Lower lobe of right lung (tissue), 2 donors: ENCODE measurements at places on chromosomes 1 and 21. TPM values are rescaled to one million over a fixed set of nuclear protein-coding genes. Genes with fewer than 3 reads are reported as not detected.
A peak's percentile ranks its signal among the peaks of the same experiment; 100 is the strongest.

AQP10 gene
- 0.47 TPM for total RNA-seq

LMX1A gene
- total RNA-seq: 0.21 TPM

PADI4 gene
- total RNA-seq: 7.2 TPM

NHLH2 gene
- 0.41 TPM for total RNA-seq

RPF1 gene
- 31.1 TPM for total RNA-seq

UTS2 gene
- not detected for total RNA-seq

E2F2 gene
- total RNA-seq: 1.1 TPM

OR14K1 gene
- not detected for total RNA-seq

BTBD19 gene
- 8.7 TPM for total RNA-seq

DNA sequence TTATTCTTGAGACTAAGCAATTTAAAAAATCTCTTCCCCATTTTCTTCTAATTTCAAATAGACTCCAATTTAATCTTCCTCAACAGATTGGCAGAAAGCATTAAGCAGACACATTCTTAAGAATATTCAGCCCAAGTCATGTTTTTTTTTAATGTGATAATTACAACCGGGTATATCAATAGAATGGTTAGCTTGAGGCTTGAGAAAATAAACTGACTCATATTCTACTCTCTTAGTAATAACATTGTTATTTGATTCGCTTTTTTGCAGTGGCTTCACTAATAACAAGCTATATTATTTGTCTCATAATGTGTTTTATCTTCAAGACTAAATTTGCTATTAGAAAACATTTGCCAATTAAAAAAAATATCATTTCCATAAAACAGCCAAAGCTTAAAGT lies 488.6 kb upstream of the RGS18 start:
- H3K27ac ChIP-seq: no peak overlapping the region
- H3K4me3 ChIP-seq: no peak overlapping the region
- H3K36me3 ChIP-seq: no peaks in the 10 kb centered on the region
- H3K4me1 ChIP-seq: no peaks in the 10 kb centered on the region
- no peaks in the 10 kb centered on the region for H3K27me3 ChIP-seq
- no peak for DNase-seq

DNA sequence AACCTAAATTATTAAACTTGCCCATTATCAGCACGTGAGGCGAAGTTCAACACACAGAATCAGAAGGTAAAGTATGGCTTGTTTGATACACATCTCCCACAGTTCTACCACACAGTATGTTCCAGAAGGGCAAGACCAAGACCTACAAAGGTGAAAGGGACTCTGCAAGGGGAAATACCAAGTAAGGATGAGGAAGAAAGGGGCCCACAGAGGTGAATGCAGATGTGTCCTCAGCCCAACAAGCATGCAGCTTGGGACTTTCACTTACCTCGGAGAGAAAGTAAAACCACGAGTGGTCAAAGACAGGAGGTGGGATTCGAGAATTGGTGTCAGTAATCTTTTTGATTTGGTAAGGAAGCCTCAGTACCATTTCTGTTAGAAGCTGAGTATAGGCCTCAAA lies 85.8 kb downstream of the UBR4 start:
- H3K4me1 ChIP-seq: no peaks in the 10 kb centered on the region
- peaks cover 100% of the 10 kb centered on the region for H3K36me3 ChIP-seq
- no peak overlapping the region for H3K4me3 ChIP-seq
- H3K27me3 ChIP-seq: no peaks in the 10 kb centered on the region
- no peak for DNase-seq
- no peak overlapping the region for H3K27ac ChIP-seq

GRCh38 chr1:63935143-63935542 lies 161.3 kb downstream of the ROR1 start:
- no peaks in the 10 kb centered on the region for H3K27me3 ChIP-seq
- no peak overlapping the region for H3K4me3 ChIP-seq
- H3K27ac ChIP-seq: no peak overlapping the region

DNA sequence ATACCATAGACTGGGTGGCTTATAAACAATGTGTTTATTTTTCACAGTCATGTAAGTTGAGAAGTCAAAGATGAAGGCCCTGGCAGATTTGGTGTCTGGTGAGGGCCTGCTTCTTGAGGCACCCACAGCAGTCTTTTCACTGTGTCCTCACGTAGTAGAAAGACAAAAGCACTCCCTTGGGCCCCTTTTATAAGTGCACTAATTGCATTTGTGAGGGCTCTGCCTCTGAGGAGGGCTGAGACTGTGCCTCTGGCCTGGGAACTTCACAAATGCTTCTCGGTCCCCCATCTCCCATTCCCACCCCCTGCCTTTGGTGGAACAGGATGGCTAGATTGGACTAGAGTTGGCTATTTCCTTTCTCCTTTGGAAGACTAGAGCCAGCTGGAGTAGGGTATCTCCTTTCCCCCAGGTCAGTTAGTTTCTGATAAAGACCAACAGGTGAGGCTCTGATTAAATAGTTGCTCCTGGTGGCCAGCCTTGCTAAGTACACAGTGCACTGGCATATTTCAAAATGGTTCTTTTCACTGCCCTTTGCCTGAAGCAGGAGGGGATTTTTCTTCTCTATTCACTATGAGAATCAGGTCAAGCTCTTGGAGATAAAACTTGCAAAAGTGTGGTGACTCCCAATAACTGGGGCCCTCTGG lies 82.9 kb downstream of the PLPPR4 start:
- no peak for DNase-seq
- H3K27me3 ChIP-seq: no peaks in the 10 kb centered on the region
- no peaks in the 10 kb centered on the region for H3K4me1 ChIP-seq
- no peak overlapping the region for H3K4me3 ChIP-seq

GRCh38 chr1:238648751-238649150 lies 737.6 kb upstream of the CHRM3 start:
- no peaks in the 10 kb centered on the region for H3K27me3 ChIP-seq
- no peak overlapping the region for H3K27ac ChIP-seq
- H3K4me1 ChIP-seq: no peaks in the 10 kb centered on the region
- no peaks in the 10 kb centered on the region for H3K36me3 ChIP-seq

GRCh38 chr1:1857096-1857703 lies 33.7 kb downstream of the GNB1 start:
- peaks cover 84% of the 10 kb centered on the region for H3K4me1 ChIP-seq
- H3K4me3 ChIP-seq: no peak overlapping the region
- no peak for DNase-seq

DNA sequence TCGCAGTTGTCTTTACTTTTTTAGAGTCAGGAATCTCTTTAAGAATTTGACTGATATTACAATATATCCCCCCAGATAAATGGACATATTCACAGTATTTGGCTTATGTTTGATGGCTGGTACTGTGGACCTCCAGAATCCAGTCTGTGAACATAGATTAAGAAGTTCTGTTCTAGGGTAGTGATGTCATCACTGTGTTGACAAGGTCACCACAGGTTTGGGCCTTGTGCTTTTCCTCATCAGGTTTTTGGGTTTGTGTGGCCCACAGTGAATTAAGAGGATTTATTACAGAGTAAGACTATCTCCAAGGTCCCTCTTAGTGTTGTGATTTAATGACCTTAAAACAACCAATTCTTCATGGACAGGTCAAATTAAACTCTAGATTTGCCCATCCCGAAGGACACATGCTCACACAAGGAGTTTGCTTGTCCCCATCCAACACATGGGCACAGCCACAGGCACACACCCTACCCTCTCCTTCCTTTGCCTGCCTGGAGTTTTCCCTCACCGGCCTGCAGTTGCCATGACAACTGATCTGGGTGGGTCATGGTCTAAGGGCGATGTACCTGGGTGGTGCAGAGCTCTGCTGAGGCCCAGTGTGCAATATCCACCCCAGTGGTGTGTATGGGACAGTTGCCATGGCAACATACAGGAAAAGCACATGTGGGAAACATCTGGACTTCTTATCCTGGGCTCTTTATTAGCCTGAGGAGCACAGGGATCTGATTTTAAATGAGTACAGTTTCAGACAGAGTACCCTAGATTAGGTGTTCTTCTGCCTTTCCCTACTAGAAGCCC lies 98.6 kb downstream of the NAV1 start:
- DNase-seq: no peak
- no peak overlapping the region for H3K4me3 ChIP-seq
- H3K27ac ChIP-seq: peak overlapping the region; percentile 21
- peaks cover 43% of the 10 kb centered on the region for H3K4me1 ChIP-seq

GRCh38 chr1:229642376-229642775 lies 16.3 kb downstream of the URB2 start:
- no peak overlapping the region for H3K4me3 ChIP-seq
- peaks cover 4% of the 10 kb centered on the region for H3K4me1 ChIP-seq
- H3K36me3 ChIP-seq: peaks cover 64% of the 10 kb centered on the region
- H3K27me3 ChIP-seq: no peaks in the 10 kb centered on the region
- H3K27ac ChIP-seq: no peak overlapping the region

DNA sequence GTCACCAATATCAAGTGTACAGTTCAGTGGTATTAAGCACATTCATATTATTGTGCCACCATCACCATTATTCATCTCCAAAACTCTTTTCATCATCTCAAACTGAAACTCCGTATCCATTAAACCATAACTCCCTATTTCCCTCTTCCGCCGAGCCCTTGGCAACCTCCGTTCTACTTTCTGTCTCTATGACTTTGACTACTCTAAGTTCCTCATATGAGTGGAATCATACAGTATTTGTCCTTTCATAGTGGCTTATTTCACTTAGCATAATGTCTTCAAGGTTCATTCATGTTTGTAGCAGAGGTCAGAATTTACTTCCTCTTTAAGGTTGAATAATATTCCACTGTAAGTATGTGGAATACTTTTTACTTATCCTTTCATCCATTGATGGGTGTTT lies 21.7 kb downstream of the SELP start:
- H3K27me3 ChIP-seq: no peaks in the 10 kb centered on the region
- no peaks in the 10 kb centered on the region for H3K36me3 ChIP-seq
- H3K4me1 ChIP-seq: peaks cover 30% of the 10 kb centered on the region

GRCh38 chr21:41768437-41769042 lies 1.7 kb upstream of the RIPK4 start:
- peaks cover 73% of the 10 kb centered on the region for H3K27me3 ChIP-seq
- DNase-seq: peak; percentile 51
- H3K4me1 ChIP-seq: peaks cover 42% of the 10 kb centered on the region
- H3K36me3 ChIP-seq: no peaks in the 10 kb centered on the region
- peak overlapping the region; percentile 43 for H3K4me3 ChIP-seq
- no peak overlapping the region for H3K27ac ChIP-seq

DNA sequence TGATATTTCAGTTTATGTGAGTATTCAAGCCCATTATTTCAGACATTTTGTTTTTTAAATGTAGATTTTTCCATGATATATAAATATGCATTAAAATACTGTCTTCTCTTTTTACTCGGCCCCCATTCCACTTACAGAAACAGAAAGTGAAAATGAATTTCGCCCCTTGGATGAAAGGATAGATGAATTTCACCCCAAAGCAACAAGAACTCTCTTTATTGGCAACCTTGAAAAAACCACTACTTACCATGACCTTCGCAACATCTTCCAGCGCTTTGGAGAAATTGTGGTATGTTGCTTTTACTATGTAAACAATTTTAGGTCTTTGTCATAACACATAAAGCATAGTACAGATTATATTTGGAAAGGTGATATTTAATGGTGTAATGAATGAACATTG lies 59.9 kb downstream of the ZBTB17 start:
- no peak for DNase-seq
- H3K27ac ChIP-seq: peak overlapping the region; percentile 37
- H3K4me1 ChIP-seq: peaks cover 16% of the 10 kb centered on the region
- peak overlapping the region; percentile 22 for H3K4me3 ChIP-seq
- peaks cover 94% of the 10 kb centered on the region for H3K36me3 ChIP-seq

GRCh38 chr1:171922999-171923398 lies 81.7 kb downstream of the DNM3 start:
- DNase-seq: no peak
- H3K4me1 ChIP-seq: no peaks in the 10 kb centered on the region
- H3K27ac ChIP-seq: no peak overlapping the region
- H3K27me3 ChIP-seq: no peaks in the 10 kb centered on the region

- H3K36me3 ChIP-seq: no peaks in the 10 kb centered on the region
- no peak overlapping the region for H3K27ac ChIP-seq
- no peaks in the 10 kb centered on the region for H3K4me1 ChIP-seq
- no peak overlapping the region for H3K4me3 ChIP-seq
- DNase-seq: no peak
Observed at GRCh38 chr1:163745204-163745603, 423.4 kb downstream of the NUF2 start.

- H3K4me3 ChIP-seq: no peak overlapping the region
- no peaks in the 10 kb centered on the region for H3K36me3 ChIP-seq
- H3K4me1 ChIP-seq: no peaks in the 10 kb centered on the region
Observed at GRCh38 chr1:57258557-57259325, 165.1 kb downstream of the DAB1 start.

- H3K4me1 ChIP-seq: no peaks in the 10 kb centered on the region
- H3K27me3 ChIP-seq: no peaks in the 10 kb centered on the region
- no peak overlapping the region for H3K4me3 ChIP-seq
Observed at GRCh38 chr21:34857122-34857713, 188.4 kb downstream of the CLIC6 start.

- no peaks in the 10 kb centered on the region for H3K36me3 ChIP-seq
- H3K4me1 ChIP-seq: peaks cover 5% of the 10 kb centered on the region
- H3K27me3 ChIP-seq: no peaks in the 10 kb centered on the region
- H3K27ac ChIP-seq: no peak overlapping the region
- no peak overlapping the region for H3K4me3 ChIP-seq
Observed at GRCh38 chr1:157000686-157001085, 44.9 kb downstream of the ARHGEF11 start.

GRCh38 chr1:38474738-38475623 lies 384.6 kb downstream of the RRAGC start:
- peaks cover 23% of the 10 kb centered on the region for H3K27me3 ChIP-seq
- H3K4me3 ChIP-seq: no peak overlapping the region
- H3K36me3 ChIP-seq: no peaks in the 10 kb centered on the region
- DNase-seq: no peak

GRCh38 chr1:98674075-98674781 lies 12.7 kb downstream of the SNX7 start:
- no peak overlapping the region for H3K27ac ChIP-seq
- no peaks in the 10 kb centered on the region for H3K36me3 ChIP-seq
- H3K4me1 ChIP-seq: no peaks in the 10 kb centered on the region
- no peak overlapping the region for H3K4me3 ChIP-seq
- H3K27me3 ChIP-seq: no peaks in the 10 kb centered on the region

- no peak for DNase-seq
- H3K27ac ChIP-seq: no peak overlapping the region
- H3K4me3 ChIP-seq: no peak overlapping the region
- no peaks in the 10 kb centered on the region for H3K4me1 ChIP-seq
Observed at GRCh38 chr1:42043182-42043581, 110.0 kb upstream of the GUCA2B start.

DNA sequence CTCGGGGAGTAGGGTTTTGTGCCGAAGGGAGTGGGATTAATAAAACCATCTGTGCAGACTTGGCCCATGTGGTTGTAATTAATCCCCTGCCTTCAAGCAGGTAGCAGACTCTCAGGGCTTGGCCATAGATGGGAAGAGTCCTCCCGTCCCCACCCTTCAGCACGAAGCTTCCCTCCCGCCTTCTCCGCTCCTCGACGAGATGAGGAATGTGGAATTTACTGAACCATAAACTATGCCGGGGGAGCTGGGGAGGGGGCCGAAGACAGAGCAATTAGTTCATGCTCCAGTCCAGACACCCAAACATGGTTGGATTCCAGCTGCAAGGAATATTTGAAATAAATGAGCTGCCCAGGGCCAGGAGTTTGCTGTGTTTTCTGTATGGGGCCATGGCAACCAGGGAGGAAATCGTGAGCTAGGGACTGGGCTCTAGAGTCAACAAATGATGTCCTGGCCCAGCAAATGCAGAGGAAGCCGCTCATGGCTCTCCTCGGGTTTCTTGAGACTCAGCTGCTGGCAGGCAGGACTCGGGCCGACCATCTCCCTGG lies 78.8 kb downstream of the SPSB1 start:
- peaks cover 17% of the 10 kb centered on the region for H3K36me3 ChIP-seq
- peak overlapping the region; percentile 62 for H3K27ac ChIP-seq
- no peaks in the 10 kb centered on the region for H3K27me3 ChIP-seq
- no peak overlapping the region for H3K4me3 ChIP-seq
